Fibroblast of skin of abdomen (primary cell): ENCODE measurements at places on chromosomes 3 and 15.

DNA sequence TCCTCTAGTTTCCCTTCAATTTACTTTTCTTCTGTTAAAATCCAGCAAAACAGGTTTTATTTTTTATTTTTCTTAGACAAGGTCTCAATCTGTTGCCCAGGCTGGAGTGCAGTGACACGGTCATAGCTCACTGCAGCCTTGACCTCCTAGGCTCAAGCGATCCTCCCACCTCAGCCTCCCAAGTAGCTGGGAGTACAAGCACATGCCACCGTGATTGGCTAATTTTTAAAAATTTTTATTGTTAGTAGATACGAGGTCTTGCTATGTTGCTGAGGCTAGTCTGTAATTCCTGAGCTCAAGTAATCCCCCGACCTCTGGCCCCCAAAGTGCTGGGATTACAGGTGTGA lies 41.6 kb downstream of the ILDR1 start:
- DNase-seq, result no peak

- no peak for DNase-seq
These were observed 7.9 kb upstream of the SYNM start for GRCh38 chr15:99096894-99097426.

DNA sequence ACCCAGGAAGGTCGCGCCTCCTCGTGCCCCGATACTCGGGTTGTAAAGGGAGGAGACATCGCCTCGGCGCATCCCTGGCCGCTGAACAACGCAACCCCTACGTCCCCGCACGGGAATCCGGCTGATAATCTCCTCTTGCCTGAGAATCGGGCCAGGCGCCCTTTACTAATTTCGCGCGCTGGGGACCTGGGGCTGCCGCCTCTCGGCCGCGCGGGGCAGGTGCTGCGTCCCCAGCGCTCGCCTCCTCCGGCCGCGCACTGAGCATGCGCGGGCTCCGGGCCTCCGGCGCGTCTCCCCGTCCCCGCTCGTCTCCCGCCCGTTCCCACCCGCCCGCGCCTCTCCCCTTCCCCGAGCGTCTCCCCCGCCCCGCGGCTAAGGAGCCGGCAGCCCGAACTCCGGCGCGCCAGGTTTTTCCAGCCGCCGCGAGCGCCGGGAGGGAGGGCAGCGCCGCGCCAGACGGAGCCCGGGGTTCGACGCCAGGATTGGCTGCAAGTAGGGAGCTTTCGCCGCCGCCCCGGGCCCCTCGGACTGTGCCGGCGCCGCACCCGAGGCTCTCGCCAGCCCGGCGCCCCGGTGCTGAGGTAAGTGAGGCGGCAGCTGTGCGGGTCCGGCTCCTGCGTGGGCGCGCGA lies at the start of gene CNTN4:
CNTN4 (plus strand) TSS at position 469 of the 630 bp plus-strand sequence.
- DNase-seq, result peak; percentile 53

DNA sequence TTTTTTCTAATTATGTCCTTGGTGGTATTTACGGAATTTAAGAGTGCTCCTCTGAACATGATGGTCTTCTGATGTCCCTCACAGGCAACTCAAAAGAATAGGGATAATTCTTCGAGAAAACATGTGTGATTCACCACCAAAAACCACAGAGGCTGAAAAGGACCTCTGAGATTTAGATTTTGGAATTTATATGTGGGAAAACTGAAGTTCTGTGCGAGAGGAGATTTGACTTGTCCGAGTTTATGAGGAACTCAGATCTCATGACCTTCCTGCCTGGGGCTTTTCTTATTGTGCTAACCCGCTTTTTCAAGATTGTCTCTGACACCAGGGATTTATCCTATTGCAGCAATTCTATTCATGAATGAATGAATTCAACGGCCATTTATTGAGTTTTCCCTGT lies 142.4 kb downstream of the FAM43A start:
- DNase-seq, result peak; percentile 22

- DNase-seq, result peak; percentile 81
These were observed 130.9 kb downstream of the ASB7 start for GRCh38 chr15:100733101-100733842.

DNA sequence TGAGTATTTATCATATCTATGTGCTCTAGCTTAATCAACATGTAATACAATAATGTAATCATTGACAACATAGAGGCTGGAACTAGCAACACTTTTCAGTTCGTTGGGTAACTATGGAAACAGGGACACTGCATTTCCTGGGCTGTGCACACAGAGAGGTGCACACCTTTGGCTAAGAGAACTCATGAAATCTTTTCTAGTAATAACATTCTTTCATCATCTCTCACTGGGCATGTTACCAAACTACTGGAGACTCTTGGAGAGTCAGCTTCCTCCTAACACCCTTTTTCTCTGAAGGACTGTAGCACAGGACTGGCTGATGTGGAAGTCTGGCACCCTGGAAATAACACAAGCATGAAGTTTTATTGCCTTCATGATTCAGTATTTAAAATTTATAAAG lies 135.6 kb downstream of the KCNMB2 start:
- DNase-seq, result peak; percentile 70

- DNase-seq, result no peak
These were observed 20.6 kb downstream of the ETV5 start for GRCh38 chr3:186088335-186088734.

DNA sequence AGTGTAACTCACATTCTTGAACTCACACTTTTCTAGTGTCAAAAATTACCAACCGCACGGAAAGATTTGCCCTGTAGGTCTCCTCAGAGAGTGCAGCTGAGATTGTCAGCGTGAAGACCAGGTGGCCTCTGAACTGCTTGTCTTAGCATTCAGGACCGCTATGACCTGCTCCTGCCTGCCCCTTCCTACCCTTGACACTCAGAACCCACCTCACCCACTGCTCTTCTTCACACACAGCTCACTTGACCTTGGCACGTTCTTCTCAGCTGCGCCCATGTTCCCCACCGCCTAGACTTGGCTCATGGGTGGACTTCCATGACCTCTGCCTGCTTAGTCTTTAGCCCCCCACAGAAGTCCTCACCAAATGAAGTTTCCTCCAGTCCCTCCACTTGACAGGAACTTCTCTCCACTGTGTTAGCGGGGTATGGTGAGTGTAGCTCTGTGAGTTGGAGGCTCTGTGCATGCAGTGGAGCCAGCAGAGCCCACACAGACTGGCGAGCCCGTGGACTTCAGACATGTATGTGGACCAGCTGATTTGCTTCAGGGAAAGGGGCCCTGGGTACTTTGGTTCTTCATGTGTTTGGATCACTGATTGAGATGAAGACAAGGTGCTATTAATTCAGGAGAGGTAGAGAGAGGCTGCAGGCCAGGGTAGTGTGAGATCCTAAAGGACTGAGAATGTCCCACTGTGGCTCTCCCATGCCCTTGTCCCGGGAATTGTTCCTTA lies 221.3 kb downstream of the OPA1 start:
- DNase-seq, result no peak

GRCh38 chr3:14438929-14439328 lies 36.5 kb downstream of the SLC6A6 start:
- no peak for DNase-seq

GRCh38 chr3:3783210-3783609 lies 16.0 kb upstream of the LRRN1 start:
- DNase-seq, result no peak

DNA sequence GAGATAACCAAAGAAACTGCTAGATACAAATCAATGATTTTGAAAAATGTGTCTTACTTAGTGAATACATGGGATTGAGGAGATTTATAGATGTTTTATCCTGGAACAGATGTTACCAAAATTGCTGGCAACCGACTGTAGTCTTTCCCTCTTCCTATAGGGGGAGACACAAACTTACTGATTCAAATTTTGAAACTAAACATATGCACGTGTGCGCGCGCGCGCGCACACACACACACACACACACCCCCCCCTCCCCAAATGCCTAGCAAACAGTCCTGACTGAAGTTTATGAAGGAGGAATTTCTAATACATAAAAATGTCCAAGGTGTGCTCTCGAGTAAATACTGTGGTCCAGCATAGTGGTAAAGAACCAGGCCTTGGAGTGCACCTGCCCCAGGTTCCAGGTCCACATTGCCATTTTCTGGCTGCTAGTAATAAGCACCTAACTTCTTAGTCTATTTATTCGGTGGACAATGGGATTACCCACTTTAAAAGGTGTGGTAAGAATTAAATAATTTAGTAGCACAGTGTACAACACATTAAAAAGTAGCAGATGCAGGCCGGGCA lies 18.5 kb upstream of the C3orf62 start:
- DNase-seq, result peak; percentile 48

- no peak for DNase-seq
These were observed 336.2 kb upstream of the IL12A start for GRCh38 chr3:159652452-159652851.

GRCh38 chr3:195859061-195859845 lies 47.5 kb upstream of the MUC4 start:
- peak; percentile 50 for DNase-seq

DNA sequence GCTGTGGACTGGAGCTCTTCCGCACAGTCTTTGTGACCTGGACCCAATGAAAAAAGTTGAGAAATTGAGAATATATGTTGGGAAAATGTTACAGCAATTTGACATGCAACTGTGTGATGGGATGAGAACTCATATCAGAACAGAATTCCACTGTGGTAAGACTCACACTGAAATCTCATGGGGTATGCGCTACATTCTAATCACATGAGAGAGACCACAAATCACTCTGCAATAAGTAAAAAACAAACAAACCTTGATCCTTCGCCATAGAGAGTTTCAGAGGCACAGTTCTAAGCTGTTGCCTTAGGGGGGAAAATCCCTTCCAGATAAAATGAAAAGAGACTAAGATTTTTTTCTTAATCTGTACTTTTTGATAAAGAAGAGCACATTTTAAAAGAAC lies 37.3 kb downstream of the LMCD1 start:
- DNase-seq, result peak; percentile 87

- no peak for DNase-seq
These were observed 32.2 kb upstream of the LYZL4 start for GRCh38 chr3:42442640-42443039.

GRCh38 chr3:66335671-66336070 lies 114.9 kb downstream of the SLC25A26 start:
- DNase-seq, result no peak

GRCh38 chr3:71409352-71409751 lies 174.2 kb downstream of the FOXP1 start:
- DNase-seq, result no peak

DNA sequence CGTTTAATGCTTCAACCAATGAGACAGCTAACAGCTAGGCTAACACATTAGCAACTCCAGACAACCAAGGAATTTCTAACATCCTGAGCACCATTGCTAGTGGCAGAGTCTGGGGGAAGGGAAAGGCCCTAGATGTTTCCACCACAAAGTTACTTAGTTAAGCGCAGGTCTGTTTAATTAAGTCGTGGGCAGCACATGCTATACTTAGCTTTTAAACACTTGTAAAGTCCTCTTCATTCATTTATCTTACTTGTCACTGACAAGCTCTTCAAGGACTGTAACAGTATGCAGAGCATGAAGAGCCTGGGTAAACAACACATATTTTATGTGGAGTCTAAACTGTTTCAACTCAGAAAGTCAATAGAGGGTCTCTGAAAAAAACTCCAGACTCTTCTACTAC lies 221.1 kb upstream of the WNT5A start:
- DNase-seq, result no peak

DNA sequence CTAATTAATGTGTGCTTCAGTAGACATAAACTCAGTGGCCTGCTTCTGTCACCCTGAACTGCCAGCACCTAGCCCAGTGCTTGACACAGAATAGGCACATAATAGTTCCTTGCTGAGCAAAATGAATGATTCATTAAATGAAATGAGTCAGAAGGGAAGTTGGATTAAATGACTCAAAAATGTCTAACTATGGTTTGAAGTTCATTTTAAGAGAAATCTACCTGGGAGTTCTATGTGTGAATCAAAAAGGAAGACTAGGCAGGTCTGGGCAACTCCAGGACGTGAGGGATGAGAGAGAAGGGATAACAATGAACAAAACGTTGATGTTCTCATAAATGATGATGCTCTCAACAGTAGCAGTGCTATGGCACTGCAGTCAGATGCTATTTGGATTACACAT lies 175.0 kb downstream of the CFAP20DC start:
- DNase-seq, result peak; percentile 49

- peak; percentile 95 for DNase-seq
These were observed 630.8 kb upstream of the KCNMB2 start for GRCh38 chr3:177905173-177906125.

- peak; percentile 69 for DNase-seq
These were observed 24.6 kb upstream of the SRP14 start for GRCh38 chr15:40063563-40064011.

DNA sequence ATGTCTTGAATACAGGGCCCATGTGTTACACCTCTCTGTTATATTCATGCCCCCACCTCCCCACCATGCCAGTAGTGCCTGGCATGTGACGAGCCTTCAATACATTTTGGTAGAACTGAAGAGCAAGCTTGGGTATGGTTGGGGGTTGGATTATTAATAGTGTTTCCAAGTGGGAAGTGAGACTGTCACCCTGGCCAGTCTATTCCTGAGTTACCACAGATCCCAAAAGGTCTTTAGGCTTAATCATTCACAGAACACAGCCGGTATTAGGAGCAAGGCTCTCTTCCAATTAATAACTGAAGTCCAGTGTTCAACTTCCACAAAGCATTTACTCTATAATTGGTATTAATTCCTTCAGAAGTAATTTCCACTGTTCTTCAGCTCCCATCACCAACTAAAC lies 231.9 kb upstream of the LRTM1 start:
- DNase-seq, result no peak

DNA sequence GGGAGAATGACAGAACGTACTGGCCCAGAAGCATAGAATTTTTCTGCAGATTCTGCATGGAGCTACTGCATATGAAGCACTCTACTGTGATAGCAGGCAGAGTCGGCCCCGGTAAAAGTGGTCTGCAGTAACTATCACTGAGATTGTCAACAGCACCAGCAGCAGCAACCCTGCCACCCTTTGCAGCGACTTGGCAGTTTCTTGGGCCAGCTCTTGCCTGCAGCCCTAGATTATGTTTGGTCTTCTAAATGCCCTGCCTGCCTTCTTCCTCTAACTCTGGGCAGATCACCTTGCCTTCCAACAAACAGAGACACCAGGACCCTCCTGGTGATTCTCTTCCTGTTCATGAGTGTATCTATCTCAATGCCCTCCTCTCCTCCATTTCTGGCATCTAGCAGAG lies 129.1 kb upstream of the ABHD17C start:
- no peak for DNase-seq

DNA sequence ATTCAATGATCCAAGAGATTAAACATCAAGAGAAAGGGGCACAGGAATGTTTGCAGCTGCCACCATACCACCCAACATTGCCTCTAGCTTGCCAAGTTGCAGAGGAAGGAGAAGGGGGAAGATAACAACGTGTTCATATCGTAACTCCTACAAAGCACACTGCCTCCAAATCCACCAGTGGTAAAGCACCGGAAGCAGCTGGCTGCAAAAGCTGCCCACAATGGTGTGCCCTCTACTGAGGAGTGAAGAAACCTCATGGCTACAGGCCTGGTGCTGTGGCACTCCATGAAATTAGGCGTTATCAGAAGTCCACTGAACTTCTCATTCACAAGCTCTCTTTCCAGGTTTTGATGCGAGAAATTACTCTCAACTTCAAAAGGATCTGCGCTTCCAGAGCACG lies 263.9 kb upstream of the STT3B start:
- no peak for DNase-seq

GRCh38 chr15:92606126-92606835 lies 49.3 kb downstream of the FAM174B start:
- no peak for DNase-seq

- no peak for DNase-seq
These were observed 18.5 kb upstream of the CMTM8 start for GRCh38 chr3:32220006-32220405.
